Glomerular endothelial cell (primary cell): ENCODE measurements at places on chromosomes 7 and 10.

- DNase-seq: no peak
Observed at GRCh38 chr10:133334503-133335245, 2.0 kb downstream of the CALY start.

DNA sequence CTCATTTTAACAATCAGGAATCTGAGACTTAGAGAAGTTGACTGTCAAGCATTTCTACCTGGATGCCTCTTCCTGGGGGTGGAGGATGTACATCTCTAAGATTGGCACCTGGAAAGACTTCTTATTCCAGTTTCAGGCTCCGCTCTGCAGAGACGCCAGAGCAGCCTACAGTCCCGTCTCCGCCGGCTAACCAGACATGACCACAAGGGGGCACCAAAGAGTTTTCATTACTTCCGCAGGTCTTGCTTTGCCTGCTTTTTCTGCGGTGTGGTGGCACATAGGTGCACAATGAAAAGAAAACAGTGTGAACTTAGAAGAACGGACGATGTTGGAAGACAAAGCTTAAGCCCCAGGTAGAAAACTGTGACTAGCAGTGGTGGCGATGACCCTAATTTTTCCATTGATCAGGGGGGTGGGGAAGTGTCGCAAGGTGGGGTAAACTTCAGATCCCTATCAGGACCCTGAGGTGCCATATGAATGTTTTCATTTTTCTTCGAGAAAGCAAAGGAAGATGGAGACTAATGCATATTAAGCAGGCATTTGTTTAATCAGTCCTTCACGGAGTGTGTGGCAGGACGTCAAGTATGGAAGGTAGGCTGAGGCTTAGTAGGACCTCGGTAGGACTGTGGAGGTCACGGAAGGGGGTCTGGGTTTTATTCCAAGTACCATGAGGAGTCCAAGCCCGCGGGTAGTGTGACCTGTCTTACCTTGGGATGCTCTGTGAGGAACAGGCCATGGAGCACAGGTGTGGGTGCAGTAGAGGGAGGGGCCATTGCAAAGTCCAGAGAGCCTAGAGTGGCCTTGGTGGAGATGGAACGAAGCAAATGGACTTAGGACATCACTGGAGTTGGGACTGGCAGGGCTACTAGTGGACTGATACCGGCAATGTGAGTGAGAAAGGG lies 60.1 kb upstream of the SORCS3 start:
- peak; percentile 4 for DNase-seq

- no peak for DNase-seq
Observed at GRCh38 chr7:124773938-124774337, 8.3 kb upstream of the GPR37 start.

DNA sequence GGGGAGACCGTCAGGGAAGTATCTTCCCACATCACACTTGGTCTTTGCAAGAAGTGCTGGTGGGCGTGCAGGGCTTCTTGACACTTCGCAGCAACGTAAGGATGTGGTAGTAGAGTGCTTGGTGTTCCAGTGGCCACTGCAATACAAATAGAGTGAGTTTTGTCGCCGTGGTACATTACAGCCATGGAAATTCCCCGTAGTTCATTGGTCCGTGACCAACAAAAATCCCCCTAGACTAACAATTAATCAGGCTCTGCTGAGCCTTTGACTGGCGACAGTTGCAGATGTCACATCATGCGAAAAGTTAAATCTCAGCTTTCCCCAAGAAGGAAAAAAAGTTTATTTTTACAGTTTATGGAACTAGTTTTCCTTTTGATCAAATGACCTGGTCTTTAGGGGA lies 134.7 kb downstream of the MGMT start:
- no peak for DNase-seq

DNA sequence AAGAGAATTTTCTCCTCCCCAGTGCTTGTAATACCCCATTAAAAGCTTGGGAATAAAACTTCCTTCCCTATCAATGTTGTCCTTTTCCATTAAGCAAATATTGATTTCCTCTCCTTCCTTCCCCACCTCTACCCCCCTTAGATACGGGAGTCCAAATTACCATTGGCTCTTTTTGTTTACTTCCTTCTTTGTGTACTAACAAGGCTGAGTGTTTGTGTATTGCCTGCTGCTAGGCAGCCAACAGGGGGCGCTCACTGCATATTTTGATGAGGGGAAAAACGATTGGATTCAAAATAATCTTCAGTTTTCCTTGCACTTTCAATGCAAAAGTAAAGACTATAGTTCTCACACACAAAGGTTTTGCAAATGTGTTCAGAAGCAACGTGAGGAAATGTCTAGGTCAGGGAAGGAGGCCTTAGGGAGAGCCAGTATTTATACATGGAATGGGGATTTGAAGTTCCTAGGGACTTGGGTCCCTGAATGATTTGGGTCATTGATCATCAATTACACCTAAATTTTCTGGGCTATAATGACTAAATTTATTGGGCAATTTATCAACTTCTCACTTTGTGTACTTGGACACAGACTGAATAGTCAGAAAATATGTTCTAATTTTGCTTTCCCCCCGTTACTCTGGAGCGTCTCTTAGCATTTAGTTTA lies 23.6 kb upstream of the VPS41 start:
- no peak for DNase-seq

GRCh38 chr7:76225379-76225778 lies 23.7 kb downstream of the SRRM3 start:
- no peak for DNase-seq

DNA sequence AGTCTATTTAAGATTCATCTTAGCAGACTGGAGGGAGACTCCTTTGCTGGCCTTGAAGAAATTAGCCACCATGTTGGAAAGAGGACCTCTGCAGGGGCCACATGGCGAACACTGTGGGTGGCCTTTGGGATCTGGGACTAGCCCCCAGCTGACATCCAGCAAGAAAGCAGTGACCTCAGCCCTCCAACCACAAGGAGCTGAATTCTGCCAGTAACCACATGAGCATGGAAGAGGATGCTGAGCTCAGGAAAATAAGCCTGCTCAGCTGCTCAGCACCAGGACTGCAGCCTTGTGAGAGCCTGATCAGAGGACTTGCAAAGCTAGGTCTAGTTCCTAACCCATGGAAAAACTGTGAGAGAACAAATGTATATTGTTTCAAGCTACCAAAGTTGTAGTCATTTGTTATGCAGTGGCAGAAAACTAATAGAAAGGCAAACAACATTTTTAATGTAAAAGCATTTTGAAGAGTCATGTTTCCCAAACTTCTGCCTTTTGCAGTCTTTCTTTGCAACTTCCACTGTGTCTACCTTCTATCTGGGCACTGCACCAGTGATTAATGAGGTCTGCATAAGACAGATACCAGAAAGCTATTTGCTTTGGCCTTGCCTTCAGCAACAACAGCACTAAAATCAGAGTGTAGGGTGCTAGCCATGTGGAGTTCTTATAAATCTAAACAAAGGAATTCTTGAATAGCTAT lies 183.7 kb downstream of the FGFR2 start:
- DNase-seq: no peak

DNA sequence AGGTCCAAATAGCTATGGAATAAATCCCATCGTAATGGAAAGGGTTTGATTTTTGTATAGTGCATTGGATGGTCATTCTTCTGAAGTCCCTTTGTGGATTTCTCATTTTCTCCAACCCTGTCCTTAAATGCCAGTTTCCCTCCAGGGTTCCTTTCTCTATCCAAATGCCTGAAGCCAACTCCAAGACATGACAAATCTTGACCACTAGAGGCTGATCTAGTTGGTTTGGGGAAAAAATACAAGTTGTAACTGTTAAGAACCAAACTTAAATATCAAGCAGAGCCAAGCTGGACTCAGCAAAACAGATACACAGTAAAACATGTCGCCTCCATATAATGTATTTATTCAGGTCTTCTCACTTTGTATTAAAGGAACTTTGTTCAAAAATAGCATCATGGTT lies 28.7 kb downstream of the FRMD4A start:
- DNase-seq: no peak

DNA sequence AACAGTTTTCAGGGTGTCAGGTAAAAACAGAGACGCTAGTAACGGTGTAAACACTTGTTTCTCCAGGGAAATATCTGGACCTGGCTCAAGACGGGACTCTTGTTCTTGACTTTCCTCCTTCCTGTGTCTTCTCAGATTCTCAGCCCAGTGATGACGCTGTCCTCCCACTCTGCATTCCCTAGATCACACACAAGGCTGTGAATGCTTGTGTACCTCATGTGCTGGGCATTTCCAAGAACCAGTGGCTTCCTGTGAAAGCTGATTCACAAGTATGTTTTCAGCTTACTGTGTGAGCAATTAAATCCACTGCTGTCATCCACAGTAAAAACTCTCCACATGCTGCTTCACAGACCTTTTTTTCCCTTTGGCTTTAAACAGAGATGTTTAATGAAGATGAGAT lies 193.8 kb upstream of the DPP6 start:
- DNase-seq: no peak

- no peak for DNase-seq
Observed at GRCh38 chr10:48594803-48595538, 9.9 kb downstream of the ARHGAP22 start.

DNA sequence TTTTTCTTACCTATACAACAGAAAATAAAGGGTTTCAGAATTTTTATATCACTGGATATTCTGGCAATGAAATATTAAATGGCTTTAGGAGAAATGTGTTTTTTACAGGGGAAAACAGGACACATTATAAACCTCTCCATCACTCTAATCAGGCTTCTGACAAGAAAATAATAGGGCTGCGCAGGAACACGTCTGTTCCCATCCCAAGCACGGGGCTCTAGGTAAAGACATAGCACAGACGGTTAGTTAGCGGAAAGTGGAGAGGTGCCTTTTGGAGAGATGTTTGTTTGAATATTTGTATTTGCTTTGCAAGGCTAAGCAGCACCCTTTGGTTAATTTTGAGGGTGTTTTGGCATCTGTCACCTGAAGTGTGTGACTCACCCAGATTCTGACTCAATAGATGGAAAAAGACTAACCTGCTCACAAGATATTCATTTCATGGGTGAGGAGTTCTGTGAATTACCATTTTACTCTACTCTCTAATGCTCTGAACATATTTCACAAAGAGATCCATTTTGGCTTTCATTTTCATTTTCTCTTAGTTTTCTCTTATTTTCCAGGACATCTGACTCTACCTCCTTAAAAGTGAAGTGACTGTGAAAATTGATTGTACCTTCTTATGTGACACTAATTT lies 174.5 kb upstream of the AKR1E2 start:
- no peak for DNase-seq

DNA sequence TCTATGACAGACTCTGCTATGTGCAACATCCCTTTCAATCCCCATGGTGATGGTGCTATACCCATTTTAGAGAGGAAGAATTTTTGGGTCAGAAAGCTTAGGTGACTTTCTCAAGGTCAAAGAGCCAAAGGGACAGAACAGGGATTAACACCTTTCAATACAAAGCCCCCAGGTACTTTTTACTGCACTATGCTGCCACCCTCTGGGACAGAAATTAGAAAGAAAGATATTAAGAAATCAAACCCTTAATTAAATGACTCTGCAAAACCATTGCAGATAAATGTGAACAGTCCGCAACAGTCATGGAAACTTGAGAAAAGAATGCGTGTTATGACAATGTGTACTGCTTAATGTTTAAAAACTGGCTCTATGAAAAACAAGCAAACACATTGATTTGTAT lies 673.7 kb downstream of the MAGI2 start:
- no peak for DNase-seq

DNA sequence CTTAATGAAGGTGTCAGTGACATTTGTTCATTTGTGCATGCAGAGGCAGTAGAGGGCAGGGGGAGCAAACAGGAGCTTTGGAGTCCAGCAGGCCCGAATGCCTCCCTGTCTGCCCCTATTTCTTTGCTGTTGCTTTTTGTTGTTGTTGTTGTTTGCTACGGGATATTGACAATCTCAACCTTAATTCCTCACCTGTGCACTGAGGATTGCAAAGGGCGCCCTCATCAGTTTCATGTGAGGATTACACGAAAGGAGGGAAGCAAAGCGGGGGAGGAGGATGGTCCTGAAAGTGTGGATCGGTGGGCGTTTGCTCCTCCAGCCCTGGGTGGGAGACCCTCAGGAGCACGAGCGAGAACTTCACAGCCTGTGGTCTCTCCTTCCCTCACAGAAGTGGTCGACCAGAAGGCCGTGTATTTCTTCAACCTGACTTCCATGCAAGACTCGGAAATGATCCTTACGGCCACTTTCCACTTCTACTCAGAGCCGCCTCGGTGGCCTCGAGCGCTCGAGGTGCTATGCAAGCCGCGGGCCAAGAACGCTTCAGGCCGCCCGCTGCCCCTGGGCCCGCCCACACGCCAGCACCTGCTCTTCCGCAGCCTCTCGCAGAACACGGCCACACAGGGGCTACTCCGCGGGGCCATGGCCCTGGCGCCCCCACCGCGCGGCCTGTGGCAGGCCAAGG lies 9.6 kb downstream of the GDF10 start:
- DNase-seq: no peak

- DNase-seq: no peak
Observed at GRCh38 chr7:12670743-12671520, 16.5 kb upstream of the ARL4A start.

GRCh38 chr7:25028370-25029021 lies 48.5 kb upstream of the OSBPL3 start:
- peak; percentile 73 for DNase-seq

DNA sequence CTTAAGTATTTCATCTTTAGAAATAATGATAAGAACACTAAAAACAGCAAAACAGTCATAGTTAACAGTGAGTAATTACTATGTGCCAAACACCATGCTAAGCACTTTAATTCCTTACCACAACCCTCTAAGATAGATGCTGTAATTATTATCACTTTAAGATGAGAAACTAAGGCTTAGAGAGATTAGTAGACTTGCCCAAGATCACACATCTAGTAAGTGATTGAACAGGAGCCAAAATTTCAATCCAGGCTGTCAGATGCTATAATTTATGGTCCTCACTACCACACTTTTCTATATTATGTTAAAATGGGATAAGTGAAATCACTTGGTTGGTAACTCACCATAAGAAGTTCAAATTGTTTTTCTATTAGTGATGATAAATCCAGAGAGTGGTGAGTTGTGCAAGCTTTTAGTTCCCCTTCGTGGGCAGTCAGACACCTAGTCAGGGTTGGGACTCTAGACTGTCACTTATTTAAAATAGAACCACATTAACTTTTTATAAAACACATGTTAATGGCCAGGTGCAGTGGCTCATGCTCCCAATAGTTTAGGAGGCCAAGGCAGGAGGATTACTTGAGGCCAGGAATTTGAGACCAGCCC lies 85.9 kb upstream of the GATA3 start:
- no peak for DNase-seq

DNA sequence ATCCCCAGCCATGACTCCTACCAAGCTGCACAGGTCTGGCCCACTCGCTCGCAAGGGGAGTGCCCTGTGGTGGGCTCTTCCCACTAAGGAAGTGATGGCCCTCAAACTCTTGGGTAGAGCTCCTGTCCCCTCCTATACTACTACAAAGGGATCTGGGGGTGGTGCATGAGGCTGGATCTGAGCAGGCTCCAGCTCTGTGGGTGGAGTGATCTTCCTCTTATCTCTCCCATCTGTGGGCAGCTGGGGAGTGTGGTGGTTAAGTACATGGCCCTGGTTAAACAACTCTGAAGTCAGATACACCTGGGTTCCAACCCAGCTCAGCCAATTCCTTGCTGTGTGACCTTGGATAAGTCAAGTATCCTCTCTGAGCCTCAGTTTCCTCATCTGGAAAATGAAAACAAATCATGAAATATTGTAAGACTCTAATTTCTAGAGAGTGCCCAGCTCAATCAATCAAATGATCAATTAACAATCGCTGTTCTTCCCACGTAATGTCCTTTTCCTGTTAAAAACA lies 17.4 kb downstream of the DDIT4 start:
- no peak for DNase-seq
